ENCODE measurements at places on chromosomes 3 and 15. TPM values are rescaled to one million over a fixed set of nuclear protein-coding genes. Genes with fewer than 3 reads are reported as not detected.

The NDN gene
- 103 TPM for total RNA-seq

GRCh38 chr3:153023896-153024295 is 138.1 kb upstream of the RAP2B start:
- DNase-seq, result no peak

The ECE2 gene
- total RNA-seq, result not detected

The IFT80 gene
- total RNA-seq, result 19.5 TPM

DNA sequence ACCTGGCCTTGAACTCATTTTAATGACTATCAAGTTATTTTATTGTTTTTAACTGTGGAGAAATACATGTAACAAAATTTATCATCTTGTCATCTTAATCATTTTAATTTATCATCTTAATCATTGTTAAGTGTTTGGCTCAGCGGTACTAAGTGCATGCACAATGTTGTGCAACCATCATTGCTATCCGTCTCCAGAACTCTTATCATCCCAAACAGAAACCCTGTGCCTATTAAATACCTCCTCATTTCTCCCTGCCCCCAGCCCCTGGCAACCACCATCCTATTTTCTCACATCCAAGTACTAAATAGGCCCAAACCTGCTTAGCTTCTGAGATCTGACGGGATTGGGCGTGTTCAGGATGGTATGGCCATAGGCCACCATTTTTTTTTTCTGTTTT is 51.5 kb upstream of the UBP1 start:
- no peak for DNase-seq

The GOLGA6L10 gene
- total RNA-seq, result 0.20 TPM

GRCh38 chr15:82646250-82647044 is 716 bp downstream of the CPEB1 start:
- no peak for DNase-seq

The C3orf62 gene
- total RNA-seq, result 3.1 TPM

Measured in tibial nerve (tissue), 4 donors.